IMR-90 (cell line): ENCODE measurements at places on chromosomes 4 and X. TPM values are rescaled to one million over a fixed set of nuclear protein-coding genes. Genes with fewer than 3 reads are reported as not detected.

DNA sequence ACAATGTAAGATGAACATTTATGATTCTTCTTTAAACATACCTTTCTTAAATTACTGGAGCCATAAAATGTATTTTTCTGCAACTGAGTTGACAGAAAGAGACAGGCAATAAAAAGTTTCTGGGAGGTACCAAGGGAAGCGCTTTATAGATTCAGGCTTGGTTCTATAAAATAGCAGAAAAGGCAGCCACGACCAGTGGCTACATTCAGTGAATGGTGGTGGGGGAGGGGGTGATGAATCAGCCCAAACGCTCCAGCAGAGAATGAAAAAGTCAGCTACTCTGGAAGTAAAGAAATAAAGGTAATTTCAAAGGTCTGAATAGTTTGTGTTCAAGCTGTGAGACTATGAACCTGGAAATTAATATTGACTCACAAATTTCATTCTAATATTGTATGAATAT lies 456.1 kb downstream of the KCTD8 start:
- H3K27me3 ChIP-seq: no peaks in the 10 kb centered on the region
- H3K27ac ChIP-seq: no peak overlapping the region
- no peak for DNase-seq

- H3K4me3 ChIP-seq: no peak overlapping the region
- no peaks in the 10 kb centered on the region for H3K4me1 ChIP-seq
Measured at GRCh38 chrX:147853701-147854100, 58.0 kb upstream of the FMR1 start.

DNA sequence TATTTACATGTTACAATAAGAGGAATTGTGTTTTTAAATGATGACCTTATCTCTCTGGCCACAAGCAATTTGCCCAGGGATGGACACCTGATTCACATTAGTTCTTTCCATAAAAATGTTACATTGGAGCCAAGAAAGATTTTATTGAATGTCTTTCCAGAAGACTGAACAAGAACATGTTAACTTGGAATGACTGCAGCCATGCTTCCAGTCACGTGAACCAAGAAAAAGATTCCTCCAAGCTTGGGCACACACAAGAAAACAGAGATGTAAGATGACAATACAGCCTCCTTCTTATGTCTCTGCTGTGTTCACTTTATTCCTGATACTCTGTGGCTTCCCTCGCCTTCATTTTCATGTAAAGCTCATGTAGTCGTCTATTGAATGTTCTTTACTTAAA lies 737.6 kb downstream of the TRIML1 start:
- no peak for DNase-seq
- H3K36me3 ChIP-seq: no peaks in the 10 kb centered on the region
- H3K27me3 ChIP-seq: no peaks in the 10 kb centered on the region
- H3K4me1 ChIP-seq: no peaks in the 10 kb centered on the region

The HS3ST1 gene
- total RNA-seq: not detected in 2 replicates

The NXF2B gene
- not detected in 2 replicates for total RNA-seq

The MEPE gene
- total RNA-seq: not detected in 2 replicates

The GPRASP1 gene
- 1.3 and 1.7 TPM in 2 replicates for total RNA-seq

The DRP2 gene
- total RNA-seq: 6.9 and 7.0 TPM in 2 replicates

The SMIM31 gene
- not detected in 2 replicates for total RNA-seq

The SYTL5 gene
- 0.54 and 0.56 TPM in 2 replicates for total RNA-seq
